ENCODE measurements at places on chromosomes 7 and 10. TPM values are rescaled to one million over a fixed set of nuclear protein-coding genes. Genes with fewer than 3 reads are reported as not detected.

Gene WBP1L
- total RNA-seq = 16.9 TPM

Gene EGR2
- 0.14 TPM for total RNA-seq

Gene RGS10
- total RNA-seq = 7.2 TPM

Gene ADGRA1
- total RNA-seq = 0.37 TPM

Gene MTPN
- 70.4 TPM for total RNA-seq

Gene CTAGE8
- total RNA-seq = not detected

DNA sequence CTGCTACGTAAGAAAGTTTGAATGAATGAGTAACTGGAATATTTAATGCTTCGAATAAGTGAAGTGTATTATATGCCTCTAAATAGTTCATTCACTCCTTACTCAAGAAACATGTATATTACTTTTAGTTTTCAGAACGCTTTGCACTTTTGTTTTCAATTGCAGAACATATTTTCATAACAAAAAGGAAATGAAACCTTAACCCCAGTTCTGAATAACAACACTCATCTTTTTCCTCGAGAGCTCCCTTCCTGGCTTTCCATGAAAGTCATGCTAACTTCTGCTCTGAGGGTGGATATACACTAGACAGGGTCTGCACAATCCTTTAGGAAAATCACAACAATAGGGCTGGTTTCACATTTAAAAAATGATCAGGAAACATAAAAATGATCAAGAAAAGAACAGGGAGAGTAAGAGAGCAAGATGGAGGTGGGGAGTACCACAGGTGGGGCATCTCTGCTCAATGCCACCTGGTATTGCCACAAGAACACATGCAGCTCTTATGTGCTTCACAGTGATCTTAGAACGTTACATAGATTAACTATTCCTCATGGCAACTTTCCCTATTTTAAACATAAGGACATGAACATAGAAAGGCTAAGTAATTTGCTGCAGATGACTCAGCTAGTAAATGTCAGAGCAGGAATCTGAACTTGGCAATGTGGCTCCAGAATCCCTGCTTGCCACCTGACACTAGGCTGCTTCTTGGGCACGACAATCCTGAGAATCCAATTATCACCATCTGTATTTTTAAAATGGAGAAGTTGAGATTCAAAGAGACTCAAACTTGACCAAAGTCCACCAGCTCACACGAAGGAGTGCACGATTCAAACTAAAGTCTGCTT is 219.5 kb upstream of the AOAH start:
- DNase-seq = no peak

DNA sequence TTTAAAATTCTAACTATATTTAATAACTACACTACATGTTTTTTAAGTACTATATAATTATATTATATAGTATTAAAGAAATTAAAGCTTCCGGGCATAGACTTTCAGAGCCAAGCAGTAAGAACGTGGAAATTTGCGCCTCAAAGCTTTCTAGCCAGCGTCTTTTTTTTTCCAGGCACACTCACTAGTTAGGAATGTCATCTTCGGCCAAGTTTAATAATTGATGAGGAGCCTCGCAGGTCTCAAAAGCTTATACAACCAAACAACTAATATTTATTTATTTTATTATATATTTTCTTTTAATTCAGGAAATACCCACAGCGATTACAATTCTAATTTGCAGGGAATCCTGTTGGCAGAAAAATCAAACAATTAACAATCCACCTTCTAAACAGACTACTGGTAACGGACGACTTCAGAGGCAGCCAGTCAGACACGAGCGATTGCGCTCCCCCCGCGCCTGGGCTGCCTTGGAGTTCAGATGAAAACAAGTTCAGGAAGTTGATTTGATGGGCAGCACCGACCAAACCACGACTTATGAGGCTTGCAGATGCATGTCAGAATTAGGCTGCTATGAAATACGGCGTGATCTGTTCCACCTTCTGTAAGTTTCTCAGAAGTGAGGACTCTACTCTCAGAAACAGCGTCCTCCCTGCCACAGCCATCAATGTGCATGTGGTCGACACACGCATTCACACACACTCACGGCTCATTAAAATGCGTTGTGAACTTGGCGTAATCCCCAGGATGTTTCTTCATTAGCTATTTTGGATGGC is 431.8 kb upstream of the MGMT start:
- no peak for DNase-seq

GRCh38 chr7:4134204-4134603 is 547.9 kb upstream of the FOXK1 start:
- DNase-seq = no peak

DNA sequence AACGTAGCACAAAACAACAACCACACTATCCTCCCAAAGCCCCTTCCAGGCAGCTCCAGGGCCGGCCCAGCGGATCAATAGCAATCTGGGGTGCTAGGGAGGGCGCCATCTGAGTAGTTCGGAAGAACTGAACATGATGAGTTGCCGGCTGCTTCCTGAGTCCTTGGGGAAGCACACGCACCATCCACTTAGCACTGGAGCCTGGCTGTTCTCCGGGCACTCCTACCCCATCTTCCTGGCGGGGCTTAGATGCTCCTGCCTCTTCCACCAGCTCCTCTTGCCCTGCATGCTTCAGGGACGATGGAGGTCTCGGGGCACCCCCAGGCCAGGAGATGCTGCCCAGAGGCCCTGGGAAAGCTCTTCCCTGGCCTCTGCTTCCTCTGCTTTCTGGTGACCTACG is at the start of gene KCNK18:
TSS of gene KCNK18 (plus strand) at position 301 of the 400 bp plus-strand sequence. CDS start at position 301, 0 bp downstream.
- DNase-seq = no peak

DNA sequence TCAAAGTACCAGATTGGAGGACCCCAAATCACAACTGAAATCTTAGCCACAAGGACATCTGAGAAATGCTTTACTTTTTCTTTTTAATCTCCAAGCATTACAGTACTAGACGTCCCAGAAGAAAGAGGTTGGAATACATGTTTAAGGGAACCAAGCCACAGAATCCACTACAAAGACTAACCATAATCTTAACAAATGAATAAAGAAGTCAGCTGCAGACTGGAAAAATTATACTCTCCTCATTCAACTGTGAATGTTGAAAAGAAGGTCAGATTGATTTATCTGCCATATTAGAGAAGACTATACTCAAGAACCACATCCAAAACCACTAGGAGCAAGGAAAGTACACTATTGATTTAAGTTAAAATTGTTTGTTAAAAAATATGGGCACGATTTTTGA is 102.1 kb upstream of the ABCB5 start:
- no peak for DNase-seq

- DNase-seq = no peak
These were observed 37.2 kb upstream of the CCDC7 start for GRCh38 chr10:32408690-32409089.

GRCh38 chr7:75613351-75613750 is 121.2 kb downstream of the SPDYE5 start:
- DNase-seq = no peak

- DNase-seq = no peak
These were observed 243.6 kb downstream of the BICC1 start for GRCh38 chr10:58756130-58756719.

GRCh38 chr7:44094883-44095592 is 9.1 kb upstream of the AEBP1 start:
- DNase-seq = no peak

Measured in H7 (cell line).